HepG2 (cell line): ENCODE measurements at places on chromosomes 6 and 20.

- no peak for DNase-seq
These were observed 73.4 kb upstream of the FBXO30 start for GRCh38 chr6:145887969-145888368.

DNA sequence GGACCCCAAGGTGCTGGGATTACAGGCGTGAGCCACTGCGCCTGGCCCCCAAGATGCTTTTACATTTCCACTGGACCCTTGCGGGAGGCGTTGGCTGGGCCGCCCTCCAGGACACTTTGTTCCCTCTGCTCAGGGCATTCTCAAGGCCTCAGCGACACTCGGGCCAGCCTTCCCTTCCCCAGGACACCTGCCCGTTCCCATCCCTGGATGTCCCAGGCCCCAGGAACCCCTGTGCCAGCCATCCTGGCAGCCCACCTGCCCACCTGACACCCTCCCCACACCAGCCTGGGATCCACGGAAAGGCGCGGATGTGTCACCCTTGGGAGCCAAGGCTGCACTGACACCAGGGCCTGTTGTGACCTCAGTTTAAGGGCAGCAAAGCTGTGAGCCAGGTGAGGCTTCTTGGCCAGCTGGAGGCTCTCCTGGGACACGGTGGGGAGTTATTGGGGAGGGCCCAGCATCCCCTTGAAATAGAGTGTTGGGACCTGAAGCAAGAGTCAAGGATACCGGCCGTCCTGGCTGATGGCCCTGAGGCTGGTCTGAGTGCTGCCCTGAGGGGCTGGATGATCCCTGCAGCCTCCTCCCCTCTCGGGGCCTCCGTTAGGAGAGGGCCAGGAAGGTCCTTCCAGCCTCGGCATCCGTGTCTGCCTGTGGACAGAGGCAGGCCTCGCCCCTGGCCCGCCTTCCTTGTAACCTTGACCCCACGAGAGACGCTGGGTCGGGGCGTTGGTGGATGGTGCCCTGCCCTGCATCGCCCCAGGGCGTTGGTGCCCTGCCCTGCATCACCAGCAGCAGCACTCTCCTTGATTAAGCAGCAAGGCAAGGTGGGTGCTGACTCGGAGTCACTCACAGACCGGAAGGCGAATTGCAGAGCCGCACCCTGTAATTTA lies 84.2 kb upstream of the BHLHE23 start:
- no peak for DNase-seq

DNA sequence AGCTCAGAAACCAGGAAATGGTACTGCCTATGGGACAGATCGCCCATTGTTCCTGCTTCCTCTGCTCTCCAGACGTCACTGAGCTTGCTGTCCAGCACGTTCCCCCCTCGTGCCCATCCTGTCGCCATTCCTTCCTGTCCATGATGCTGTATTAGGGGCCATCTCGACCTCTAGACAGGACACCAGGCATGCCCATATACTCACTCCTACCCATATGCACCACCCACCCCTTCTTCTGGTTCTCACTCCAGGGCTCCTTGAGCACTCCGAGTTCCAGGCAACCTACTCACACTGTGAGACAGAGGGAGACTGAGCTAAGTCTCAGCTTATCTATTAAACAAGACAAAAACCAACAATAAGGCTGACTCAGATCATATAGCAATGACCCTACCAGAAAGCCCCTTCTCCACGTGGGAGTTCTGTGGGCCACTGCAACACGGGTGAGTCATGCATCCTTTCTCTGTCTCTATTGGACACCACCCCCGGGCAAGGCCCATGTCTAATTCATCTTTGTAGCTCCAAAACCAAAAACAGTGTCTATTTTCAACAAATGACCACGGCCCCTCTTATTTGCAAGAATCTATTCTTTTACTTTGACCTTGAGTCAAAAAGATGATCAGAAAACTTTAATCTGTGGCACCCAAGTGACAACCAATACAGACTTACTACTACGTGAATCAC lies 65.7 kb downstream of the PSMG4 start:
- peak; percentile 17 for DNase-seq

GRCh38 chr6:22208026-22208425 lies 88.8 kb downstream of the PRL start:
- DNase-seq, result no peak

DNA sequence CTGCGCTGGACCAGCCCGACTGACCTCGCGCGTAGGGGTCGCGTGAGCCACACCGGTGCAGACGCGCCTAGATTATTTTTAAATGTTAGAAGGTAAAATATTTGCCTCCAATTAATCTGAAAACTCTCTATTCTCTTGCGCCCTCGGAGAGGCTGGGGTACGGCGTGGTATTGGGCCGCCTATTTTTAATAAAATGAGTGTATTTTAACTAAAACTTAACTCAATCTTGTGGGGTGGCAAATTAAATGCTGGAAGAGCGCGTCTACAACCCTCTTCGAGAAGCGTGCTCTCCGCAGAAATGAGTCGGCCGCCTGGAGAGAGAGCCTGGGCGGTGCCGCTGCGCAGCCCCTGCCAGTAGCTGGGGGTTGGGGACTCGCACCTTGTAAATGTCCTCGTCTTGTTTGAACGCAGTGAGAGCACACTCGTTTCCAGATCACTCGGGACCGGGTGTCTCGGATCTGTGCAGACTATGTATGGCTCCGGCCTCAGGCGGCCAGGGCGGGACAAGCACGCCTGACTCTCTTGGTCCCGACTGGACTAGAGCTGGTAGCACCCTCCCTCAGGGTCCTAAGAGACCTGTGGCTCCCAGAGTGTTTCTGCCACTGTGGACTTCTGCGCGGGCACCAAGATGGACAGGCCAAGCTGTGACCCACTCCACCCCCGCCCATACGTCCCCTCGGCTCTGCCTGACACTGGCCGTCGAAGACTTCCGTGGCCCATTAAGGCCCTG lies 2.0 kb upstream of the MAFB start:
- no peak for DNase-seq
